ENCODE measurements at places on chromosomes 16 and 17.

- no peak for DNase-seq
Measured at GRCh38 chr16:27273670-27274423, 5.3 kb upstream of the NSMCE1 start.

DNA sequence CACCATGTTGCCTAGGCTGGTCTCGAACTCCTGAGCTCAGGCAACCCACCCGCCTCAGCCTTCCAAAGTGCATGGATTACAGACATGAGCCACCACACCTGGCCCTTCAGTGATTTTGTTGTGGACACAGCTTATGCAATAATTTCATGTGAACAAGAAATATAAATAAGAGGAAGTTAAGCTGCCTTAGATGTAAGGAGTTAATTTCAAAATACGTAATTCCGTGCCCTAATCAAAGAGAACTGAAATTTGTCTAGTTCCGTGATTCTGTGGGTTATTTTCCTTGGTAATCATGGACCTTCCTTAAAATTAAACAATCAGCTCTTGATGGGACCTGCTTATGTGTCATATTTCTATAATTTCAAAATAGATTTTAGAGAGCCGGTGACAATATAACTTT lies 11.9 kb downstream of the TVP23A start:
- no peak for DNase-seq

GRCh38 chr17:82775001-82775823 lies 23.3 kb downstream of the TBCD start:
- peak; percentile 61 for DNase-seq

DNA sequence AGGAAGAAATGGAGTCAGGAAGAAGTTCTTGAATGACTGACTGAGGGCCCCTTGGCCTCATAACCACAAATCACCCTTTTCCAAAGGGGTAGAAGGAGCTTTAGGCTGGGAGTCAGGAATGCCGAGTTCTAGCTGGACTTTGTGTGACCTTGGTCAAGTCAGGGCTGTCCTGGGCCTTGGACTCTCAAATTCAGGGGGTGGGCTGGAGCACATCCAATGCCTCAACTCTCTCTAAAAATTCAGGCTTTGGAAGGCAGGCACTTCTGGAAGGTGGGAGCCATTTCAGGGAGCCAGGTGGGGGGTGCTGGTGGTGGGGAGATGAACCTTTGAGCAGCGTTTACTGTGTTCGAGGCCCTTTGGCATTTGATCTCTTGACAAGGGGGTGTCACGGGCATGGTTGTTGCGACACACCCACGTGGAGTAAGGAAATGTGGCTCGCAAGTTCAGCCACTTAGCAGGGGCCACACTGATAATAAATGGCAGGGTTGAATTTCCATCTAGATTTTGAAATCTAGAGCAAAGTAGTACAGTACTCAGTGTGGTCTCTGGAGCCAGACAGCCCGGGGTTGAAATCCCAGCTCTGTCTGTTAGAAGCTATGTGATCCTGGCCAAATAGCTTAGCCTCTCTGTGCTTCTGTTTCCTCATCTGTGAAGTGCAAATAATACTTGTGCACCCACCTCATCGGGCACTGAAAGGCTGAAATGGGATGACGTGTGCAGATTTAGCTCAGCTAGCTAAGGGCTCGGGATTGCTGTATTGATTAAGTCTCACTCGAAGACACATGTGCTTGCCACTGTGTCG lies 47.1 kb upstream of the CIBAR2 start:
- no peak for DNase-seq

GRCh38 chr17:81821603-81822311 lies 11.3 kb downstream of the MCRIP1 start:
- DNase-seq = peak; percentile 38

DNA sequence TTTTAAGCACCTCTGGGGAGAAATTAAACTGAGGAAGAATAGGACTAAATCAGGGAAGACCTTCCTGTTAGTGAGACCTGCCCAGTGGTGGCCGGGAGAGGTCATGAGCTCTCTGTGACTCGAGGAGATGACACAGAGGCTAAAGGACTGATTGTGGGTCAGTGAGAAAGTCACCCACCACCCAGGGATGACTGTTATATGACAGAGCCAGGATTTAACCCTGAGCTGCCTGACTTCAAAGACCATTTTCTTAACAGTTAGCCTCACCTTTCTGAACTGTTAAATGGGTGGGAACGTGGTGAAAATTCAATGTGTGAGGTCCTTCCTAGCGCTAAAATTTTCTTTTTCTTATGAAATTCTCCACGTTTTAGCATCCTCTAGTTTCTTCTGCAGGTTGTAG lies 72.5 kb downstream of the WSB1 start:
- no peak for DNase-seq

GRCh38 chr17:56447171-56447570 lies 146.3 kb upstream of the NOG start:
- no peak for DNase-seq

DNA sequence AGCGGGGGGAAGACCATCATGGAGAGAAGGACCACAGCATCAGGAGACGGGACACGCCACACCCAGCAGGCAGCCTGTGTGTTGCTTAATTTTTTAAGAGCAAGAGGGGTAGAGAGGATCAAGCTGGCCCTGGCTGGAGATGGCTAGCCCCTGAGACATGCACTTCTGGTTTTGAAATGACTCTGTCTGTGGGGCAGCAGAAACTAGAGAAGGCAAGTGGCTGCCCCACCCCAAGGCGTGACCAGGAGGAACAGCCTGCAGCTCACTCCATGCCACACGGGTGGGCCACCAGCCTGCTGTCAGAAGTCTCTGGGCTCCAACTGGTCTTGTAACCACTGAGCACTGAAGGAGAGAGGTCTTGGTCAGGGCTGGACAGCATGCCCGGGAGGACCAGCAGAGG lies 75.5 kb downstream of the SOCS1 start:
- no peak for DNase-seq

DNA sequence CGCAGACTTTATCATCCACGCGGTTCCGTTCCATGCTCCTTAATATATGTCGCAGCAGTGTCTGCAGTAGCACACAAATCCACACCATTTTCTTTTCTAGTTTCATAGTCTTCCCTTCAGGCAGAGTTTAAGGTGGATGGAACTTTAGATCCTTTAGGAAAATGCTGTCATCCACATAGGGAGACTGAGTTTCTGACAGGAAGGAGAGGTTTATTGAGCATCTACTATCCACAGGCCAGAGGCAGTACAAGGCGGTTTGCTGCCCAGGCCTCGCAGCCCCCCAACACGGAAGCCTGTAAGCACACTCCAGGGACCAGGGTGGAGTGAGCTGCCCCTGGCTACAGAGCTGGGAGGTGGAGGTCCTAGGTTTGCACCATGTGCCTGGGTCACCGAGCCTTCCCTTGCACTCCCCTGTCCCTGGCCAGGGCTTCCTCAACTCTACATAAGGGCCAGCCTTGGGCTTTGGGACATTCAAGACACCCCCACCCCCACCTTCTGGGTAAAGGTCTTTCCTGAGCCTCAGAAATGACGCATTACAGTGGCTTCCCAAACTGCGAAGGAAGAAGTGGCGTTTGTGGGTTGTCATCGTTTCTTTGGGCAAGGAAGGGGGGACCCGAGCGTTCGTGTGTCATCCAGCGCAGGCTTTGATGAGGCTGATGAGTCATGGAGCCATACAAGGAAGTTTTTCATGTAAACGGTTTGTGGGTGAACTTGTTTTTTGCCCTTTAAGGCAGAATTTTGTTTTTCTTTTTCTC lies 146.5 kb upstream of the PLCG2 start:
- DNase-seq = no peak

DNA sequence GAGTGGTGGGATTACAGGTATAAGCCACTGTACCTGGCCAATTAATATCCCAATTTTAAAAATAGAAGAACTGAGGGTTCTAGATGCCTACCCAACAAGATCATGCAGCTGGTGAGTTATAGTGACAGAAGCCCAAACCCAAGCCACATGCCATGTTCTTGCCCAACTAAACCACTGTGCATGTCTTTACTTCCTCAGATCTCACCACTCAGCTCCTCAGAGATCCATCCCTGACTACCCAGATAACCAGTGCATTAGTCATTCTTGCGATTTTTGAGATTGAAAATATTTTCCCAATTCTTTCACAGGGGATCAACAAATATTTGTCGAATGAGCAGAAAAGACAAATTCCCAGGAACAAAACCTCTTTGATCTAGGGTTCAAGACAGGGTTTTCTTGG lies 303.1 kb downstream of the CBLN1 start:
- no peak for DNase-seq

DNA sequence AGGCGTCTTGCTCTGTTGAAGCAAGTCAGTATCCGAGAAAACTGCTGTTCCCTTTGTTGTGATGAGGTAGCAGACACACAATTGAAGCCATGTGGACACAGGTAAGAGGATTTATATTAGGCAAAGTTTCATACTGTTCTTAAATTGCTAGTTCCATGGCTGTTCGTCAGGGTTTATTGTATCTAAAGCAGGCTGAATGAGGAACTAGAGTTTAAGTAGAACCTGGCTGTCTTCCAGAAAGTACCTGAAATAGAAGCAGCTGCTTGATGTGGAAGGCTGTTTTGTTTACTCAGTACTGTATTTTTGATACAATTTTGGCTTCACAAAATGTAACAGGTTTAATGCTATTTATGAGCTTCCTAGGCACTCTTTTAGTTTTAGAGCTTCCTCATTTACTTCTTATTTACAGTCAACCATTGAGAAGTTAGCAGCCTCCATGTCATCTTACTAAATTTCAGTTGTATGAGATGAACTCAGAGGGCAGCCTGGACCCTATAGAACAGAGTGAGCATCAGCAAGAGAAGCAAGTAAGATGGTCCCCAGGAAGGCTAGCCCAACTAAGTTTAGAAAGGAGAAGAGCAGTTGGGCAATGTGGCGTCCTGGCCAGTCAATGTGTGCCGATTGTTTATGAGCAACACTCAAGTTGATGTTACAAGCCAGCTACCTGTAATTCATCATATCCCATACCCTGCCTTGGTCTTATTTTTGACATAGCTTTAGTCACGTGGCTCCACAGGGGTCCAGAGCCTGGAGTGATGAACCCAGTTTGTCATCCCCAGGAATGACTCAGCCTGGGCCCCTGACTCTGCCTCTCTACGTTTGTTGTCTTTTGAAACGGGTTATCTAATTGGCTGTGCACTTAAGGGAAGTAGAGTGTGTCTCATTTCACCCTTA lies 9.7 kb upstream of the ARL2BP start:
- DNase-seq = no peak

GRCh38 chr17:57551321-57552079 lies 193.6 kb downstream of the CCDC182 start:
- no peak for DNase-seq

DNA sequence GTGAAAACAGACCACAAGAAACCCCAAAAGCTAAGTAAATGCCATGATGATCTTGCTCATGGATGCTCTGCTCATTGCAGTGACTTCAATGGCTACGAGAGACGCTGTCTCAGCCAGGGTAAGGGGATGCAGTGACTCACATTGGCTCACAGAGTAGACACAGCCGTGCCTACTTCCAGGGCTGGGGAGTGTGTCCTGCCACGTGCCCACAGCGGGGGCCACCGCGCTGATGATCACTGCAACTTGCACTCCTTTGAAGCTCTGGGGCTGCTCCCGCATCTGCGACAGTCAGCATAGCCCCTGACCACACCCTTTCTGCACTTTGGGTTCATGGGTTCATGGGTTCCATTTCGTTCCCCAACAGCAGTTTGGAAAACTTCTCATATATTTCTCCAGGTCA lies 231.4 kb upstream of the RPL38 start:
- no peak for DNase-seq

- DNase-seq = no peak
Measured at GRCh38 chr16:64397945-64398508, 723.8 kb downstream of the CDH11 start.

DNA sequence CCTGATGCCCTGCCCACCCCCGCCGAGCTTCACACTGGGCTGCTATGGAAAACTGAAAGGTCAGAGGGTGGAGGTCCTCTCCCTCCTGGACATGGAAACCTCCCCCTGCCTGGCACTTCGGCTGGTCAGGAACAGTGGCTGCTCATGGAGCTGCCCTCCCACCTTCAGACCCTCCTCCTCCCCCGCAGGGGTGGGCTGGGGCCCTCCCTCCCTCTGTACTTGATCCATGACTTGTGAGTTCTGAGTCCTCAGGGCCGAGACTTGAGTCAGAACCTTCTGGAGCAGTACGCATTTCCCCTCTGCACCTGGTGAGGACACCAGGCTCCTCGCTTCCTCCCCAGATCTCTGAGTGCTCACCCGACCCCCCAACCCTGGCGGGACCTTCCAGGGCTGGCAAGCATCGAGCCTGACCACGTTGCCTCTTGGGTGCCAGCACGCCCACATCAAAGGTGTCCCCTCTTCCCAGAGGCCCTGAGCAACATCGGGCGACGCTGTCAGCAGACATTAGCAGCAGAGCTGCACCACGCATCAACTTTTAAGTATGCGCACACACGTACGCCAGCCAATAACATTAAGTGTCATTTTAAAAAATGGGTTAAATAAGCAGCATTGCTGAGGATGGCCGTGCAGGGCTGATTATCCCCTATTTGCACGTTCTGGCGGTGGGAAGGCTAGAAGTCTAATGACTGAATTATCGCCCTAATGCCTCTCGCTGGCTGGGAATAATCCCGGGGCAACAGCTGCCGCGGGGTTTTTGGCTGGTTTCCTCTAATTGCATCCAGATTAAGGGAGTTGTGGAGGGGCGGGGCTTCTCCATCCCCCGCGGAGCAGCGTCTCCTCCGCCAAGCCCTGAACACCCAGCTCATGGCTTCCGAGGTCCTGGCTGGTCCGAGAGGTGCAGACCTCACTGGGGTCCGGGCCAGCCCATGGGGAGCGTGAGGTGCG lies 98.0 kb downstream of the TBC1D16 start:
- no peak for DNase-seq

DNA sequence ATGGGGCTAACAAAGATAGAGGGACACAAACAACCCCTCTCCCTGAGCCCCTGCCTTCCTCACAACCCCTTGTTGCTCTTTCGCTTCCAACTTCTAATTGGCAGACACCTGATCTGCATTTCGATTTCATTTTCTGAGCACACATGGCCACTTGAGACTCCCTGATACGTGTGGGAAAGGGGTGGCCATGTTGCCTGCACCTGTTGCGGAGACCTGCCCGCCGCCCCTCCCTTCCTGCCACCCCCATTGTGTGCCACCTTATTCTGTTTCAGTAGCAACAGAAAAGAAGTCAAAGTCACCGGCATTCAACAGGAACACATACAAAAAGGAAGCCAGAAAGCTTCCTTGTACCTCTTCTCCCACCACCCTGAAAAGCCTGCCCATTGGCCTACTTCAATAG lies 254.7 kb upstream of the SOX9 start:
- DNase-seq = no peak

GRCh38 chr17:49910094-49910857 lies 58.7 kb upstream of the DLX4 start:
- DNase-seq = no peak

DNA sequence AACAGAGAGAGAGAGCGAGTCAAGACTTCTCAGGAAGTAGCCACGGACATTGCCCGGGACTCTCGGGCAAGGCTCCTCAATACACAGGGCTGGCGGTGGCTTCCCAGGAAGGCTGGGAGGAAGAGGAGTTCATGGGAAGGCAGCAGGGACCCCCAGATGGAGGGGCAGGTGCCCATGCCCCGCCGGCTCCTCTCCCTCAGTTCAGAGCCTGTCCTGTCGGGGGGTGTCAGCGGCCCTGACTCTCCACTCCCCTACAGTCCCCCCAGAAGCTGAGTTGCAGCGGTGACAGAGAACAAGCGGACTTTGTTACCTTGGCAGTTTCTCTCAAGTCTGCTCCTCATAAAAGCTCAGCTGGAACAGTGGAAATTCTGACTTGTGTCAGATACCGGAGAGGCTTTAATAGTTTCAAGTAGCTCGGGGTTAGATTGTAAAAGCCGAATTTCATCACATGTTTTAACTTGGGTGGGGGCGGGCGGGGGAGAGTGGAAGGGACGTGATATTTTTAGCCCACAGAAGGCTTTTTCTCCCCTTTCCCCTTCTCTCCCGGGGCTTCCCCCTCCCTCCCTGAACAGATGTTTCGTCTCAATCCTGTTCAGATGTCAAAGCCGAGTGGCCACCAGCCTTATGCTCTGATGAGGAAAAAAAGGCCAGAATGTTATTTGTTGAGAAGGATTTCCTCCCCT lies 65.2 kb downstream of the NKD1 start:
- DNase-seq = no peak

Measured in neural crest cell (in vitro differentiated cells).